ENCODE measurements at places on chromosomes 3 and 15.

DNA sequence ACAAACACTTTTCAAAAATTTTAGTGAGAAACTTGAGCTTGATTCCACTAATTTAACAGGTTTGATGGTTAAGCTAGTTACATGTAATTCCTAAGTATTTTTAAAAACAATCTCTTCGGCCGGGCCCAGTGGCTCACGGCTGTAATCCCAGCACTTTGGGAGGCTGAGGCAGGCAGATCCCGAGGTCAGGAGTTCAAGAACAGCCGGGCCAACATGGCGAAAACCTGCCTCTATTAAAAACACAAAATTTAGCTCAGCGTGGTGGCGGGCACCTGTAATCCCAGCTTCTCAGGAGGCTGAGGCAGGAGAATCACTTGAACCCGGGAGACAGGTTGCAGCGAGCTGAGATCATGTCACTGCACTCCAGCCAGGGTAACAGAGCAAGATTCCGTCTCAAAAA, 25.3 kb downstream of the TRA2B start:
- no peak for DNase-seq

- no peak for DNase-seq
Observed at GRCh38 chr3:119469418-119470189, 841 bp downstream of the POGLUT1 start.

DNA sequence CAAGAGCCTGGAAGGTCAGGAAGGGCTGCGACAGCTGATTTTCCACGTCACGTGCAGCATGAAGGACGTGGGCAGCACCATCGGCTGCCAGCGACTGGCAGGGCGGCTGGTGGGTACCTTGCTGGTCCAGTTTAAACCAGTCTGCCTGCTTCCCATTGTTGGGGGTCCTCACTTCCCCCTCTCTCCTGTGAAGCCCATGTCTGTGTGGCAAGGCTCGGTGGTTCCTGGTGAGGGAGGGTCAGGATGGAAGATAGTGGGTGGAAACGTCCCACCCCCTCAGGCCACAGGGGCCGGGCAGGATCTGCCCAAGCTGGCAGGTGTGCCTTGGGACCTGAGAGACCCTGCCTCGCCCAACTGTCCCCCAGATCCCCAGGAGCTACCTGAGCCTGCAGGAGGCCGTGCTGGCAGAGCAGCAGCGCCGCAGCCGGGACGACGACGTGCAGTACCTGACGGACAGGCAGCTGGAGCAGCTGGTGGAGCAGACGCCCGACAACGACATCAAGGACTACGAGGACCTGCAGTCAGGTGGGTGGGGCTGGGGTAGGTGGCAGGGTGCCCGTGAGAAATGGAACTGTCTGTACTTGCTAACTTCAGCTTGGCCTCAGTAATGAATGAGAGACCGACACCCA, 108.2 kb downstream of the LRRK1 start:
- no peak for DNase-seq

GRCh38 chr3:136928240-136928639, 29.5 kb upstream of the IL20RB start:
- DNase-seq, result no peak

DNA sequence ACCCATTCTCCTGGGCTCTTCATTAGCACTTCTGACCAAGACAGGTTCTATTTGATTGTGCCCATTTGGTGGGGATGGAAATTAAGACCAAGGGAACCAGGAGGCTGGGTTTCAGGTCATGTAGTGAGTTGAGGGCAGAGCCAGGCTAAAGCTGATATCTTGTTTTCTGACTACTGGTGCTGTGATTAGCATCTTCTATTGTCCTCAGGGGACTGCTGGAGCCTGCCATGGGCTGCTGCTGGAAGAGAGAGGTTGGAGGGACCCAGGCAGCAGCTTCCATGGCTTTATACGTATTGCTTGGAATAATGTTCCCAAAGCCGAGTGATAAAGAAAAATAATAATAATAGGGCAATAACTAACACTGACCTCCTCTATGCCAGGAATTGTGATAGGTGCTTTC, 211.4 kb upstream of the ROPN1 start:
- DNase-seq, result no peak

- DNase-seq, result peak; percentile 84
Observed at GRCh38 chr3:46946856-46947545, 29.5 kb downstream of the CCDC12 start.

GRCh38 chr15:68733666-68734065, 87.0 kb downstream of the ANP32A start:
- no peak for DNase-seq

GRCh38 chr3:131714585-131715220, 211.9 kb upstream of the MRPL3 start:
- peak; percentile 13 for DNase-seq

GRCh38 chr3:72441284-72441994, 406.8 kb downstream of the SHQ1 start:
- no peak for DNase-seq

- no peak for DNase-seq
Observed at GRCh38 chr15:39529457-39529856, 51.4 kb upstream of the THBS1 start.

DNA sequence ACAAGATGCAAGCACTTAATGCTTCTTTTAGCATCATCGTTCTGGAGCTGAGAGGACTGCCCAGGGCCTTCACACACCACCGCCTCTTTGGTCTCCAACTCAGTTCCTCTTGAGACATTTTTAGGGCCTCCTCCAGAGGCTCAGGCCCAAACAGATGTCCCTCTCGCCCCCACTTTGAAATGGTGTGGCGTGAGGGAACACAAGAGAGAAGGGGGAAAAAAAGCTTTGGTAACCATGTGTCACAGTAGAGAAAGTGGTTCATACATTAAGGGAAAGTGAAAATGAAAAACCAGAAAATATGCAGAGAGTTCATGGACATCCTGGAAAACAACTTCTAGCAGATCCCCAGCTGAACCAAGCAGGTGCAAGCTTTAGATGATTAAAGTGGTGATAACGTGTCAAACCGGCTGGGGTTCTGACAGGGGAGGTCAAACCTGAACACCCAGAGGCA, 33.1 kb upstream of the FOXP1 start:
- DNase-seq, result no peak

- no peak for DNase-seq
Observed at GRCh38 chr3:16181361-16181760, 6.9 kb downstream of the GALNT15 start.

GRCh38 chr3:133209871-133210550, 171.8 kb downstream of the TMEM108 start:
- DNase-seq, result no peak

DNA sequence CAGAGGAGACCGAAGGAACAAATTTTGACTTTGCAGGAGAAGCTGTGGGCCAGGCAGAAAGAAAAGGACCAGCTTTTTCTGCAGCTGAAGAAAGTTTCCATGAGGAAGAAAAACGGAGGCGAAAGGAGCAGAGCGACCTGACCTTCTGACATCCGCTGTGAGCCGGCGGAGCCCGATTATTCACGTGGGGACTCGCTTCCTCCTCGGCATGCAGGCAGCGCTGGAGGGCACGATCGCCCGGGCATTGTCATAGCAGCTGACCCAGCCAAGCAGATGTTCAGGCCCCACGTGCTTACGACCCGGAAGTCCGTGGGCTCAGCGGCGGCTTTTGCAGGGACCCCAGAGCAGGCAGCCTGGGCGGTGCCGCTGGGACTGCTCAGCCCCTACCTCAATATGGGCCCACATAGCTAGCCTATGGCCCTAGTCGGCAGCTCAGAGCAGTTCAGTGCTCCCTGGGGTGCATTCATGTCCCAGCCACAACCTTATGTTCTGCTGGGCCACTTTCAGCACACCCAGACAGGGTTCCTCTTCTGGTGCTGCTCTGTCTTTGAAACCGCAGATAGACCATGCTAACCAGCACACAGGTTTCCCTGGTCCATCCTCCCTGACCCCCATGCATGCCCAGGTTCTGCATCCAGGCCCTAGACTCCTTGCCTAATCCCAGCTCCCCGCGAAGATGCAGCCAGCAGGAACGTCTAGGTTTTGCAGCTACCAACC, 10.5 kb upstream of the EIF4A2 start:
- DNase-seq, result peak; percentile 84

DNA sequence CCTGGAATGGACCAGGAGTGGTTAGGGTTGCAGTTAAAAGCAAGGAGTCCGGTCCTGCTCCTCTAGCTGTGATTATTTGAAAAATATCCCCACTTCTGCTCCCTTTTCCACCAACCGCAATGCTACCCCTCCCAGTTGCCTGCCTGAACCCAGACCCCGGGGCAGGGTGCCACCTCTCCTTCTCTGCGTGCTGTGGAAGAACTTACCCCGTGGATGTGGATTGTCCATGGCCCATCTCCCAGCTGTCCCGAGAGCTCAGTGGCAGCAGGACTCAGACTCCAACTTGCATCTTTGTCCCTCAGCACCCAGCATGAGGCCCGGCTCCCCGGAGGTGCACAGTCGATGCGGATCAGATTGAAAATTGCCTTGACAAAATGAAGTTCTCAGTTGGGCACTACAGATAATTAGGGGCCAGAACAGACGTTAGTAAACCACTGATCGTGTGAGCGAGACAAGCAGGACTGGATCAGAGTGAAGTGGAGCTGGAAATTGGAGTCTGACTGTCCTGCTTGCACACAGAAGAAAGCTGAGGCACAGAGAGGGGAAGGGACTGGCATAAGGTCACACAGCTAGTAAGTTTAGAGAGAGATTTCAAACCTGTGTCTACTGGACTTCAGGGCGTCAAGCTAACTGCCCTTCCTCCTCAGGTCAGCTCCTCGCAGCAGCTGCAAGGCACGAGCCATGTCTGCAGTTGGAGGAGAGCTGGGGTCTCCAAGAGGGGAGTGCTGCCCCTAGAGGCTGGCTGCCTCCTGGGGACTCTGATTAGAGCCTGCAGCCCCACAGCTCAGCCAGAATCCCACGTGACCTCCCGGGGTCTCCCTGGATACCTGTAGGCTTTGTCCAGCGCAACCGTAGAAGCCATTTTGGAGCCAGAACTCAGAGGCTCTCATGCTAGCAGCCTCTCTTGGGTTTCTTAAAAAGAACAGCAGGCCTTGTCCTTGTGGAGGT, 14.7 kb downstream of the SLC6A1 start:
- DNase-seq, result no peak

- DNase-seq, result peak; percentile 41
Observed at GRCh38 chr3:15860014-15860934, 62.5 kb upstream of the ANKRD28 start.

All from activated CD4-positive, alpha-beta memory T cell treated with anti-CD3 and anti-CD28 coated beads for 36 hours (primary cell).